ENCODE measurements at places on chromosomes 7 and 10.
A peak's percentile ranks its signal among the peaks of the same experiment; 100 is the strongest.

DNA sequence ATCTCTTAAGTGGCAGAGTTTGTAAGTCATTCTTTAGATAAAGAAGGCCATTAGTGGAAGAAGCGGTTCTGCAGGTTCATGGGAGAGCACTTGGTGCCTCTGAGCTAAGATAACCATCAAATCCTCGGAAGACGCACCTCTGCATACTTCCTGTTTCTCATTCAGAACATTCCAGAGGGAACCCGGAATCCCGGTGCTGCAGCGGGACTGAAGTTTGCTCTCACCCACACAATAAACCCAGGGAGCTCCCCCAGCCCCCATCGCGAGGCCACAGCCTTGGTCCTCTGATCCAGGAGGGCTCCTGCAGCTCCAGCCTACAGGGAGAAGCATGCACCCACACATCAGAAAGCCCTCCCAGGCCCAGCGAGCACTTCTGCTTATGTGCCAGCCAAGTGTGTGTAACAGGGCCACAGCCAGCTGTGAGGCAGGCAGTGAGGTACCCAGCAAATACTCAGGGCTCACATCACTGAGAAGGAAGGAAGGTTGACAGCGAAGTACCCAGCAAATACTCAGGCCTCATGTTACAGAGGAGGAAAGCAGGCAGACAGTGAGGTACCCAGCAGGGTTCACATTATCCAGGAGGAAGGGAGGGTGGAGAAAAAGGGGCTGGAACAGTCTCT is 142.4 kb downstream of the DIP2C start:
- no peak for DNase-seq

- no peak for DNase-seq
Measured at GRCh38 chr10:26698909-26699308, 1.4 kb downstream of the PDSS1 start.

GRCh38 chr7:129465080-129465479 is 30.8 kb downstream of the STRIP2 start:
- DNase-seq, result no peak

GRCh38 chr10:73168465-73168803 is 515 bp downstream of the FAM149B1 start:
- no peak for DNase-seq

DNA sequence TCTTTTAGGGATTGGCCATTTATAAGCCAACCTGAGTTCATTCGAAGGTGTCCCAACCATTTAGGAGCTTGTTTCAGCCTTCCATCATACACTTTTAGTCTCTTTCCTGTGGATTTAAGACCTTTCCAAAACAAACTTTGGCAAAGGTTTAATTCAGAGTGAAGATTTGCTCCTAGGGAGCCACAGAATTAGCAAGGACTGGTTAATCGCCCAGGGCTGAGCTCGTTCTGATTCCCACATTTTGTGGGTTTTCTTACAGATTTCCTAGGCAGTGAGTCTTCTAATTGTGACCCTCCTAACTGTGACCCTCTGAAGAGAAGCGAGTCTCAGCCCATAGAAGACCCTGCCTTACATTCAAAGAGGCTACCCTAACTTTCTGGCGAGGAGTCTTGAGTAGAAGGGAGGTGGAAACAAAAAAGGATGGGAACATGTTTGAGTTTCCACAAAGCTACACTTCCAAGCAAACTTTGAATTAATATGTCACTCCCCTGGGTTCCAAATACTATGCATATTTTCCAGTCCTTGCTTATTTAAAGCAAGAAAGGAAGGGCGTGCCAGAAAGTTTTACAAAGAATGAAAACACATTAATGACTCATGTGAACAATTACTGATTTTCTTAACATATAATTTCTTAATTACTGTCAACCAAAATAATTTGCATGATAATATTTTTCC is 118.3 kb downstream of the ARID5B start:
- DNase-seq, result no peak

DNA sequence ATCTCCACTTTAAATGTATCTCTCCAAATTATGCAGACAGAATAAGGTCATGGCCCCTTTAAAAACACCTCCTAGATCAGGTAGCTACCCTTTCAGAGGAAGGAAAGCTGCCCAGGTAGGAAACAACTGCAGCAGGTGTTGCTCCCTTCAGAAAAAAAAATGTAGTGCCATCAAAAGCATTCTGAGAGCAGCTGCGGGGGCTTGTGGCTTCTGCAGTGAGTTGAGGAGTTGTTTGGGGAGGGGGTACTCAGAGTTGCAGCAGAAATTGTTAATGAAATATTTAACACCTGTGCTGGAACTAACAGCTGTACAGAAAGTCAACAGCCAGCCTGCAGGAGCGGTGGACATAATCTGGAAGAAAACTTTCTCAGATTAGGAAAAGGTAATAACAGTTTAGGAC is 24.0 kb downstream of the CDHR3 start:
- peak; percentile 17 for DNase-seq

GRCh38 chr10:74297389-74298080 is 146.5 kb downstream of the ADK start:
- DNase-seq, result no peak

DNA sequence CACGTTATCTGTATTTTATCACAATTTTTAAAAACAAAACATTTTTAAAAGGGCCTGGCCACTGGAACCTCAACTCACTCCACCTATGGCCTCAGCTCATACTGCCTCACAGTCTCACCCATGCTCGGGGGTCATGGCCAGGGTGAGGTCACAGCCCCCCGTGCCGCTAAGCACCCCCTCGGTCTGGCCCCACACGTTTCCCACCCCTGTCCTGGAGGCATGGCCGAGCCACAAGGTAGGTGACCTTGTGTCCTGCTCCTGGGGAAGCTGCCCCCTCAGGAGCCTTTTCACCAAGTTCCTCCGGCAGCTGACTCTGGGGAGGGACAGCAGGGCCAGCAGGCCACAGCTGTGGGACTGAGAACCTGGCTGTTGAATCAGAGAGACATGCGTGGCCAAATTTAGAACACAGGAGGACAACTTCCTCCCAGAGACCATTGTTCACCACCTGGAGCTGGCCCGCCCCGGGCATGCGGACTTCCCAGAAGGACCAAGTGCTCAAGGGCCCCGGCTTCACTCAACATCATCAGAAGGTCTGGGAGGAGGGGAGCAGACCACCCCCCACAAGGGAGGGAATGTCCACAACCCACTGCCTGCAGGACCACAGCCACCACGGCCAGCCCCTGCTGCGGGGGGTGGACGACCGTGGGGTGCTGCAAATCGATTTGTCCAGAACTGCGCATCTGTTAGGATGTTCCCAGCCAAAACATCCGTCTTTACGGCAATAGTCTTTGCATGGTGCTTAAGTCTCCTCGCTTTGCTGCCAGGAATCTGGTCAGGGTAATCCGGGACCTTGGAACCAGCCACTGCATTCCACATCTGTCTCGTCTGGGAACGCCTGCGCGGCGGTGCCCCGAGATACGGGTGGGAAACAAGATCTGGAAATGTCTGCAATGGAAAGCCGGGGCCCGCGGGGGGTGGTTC is 48.6 kb upstream of the PDGFA start:
- no peak for DNase-seq

GRCh38 chr10:11869219-11869618 is 46.1 kb downstream of the PROSER2 start:
- no peak for DNase-seq

DNA sequence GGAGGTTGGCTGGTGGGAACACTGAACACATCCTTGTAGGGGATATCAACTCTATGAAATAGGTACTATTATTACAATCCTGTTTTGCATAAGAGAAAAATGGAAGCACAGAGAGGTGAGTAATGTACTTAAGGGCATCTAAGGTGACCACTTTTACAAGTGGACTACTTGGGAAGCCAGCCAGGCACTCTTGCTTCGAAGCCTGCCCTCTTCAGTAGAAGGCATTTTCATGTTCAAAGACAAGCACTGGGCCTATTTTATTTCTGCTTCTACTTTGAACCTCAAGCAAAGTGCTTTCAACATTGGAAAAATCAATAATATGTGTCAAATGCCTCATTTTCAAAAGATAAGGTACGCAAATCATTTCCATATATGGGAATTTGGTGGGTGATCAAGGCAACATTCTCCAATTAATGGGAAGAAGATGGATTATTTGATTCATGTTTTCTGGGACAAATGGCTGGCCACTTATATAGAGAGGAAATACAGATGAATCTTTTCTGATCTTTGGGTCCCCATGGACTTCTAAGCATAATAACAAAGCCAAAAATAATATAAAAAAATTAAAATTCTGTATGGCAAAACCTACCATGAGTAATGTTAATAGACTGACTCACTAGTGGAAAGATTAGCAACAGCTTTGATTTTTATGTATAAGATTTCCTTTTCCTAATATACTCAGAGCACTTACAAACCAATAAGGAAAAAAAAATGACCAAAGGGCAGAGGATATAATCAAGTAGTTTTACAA is 270.2 kb downstream of the FRMD4A start:
- DNase-seq, result no peak

DNA sequence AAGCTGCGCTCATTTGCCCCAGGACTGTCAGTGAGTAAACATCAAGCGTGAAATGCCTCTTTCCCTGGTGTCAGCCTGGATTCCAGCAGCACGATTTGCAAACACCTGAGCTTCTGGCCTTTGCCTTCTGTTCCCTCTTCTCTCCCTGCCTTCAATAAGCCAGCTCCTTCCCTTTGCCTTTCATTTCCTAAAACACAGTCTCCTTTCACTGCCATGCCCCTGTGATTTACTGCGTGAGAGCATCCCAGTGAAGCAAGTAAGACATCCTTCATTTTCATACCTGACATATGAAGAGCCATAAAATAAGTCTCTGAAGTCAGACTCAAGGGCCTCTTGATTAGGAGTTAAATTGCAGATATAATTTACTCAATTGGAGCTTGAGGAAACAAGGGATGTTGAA is 681.8 kb downstream of the TYW1 start:
- no peak for DNase-seq

DNA sequence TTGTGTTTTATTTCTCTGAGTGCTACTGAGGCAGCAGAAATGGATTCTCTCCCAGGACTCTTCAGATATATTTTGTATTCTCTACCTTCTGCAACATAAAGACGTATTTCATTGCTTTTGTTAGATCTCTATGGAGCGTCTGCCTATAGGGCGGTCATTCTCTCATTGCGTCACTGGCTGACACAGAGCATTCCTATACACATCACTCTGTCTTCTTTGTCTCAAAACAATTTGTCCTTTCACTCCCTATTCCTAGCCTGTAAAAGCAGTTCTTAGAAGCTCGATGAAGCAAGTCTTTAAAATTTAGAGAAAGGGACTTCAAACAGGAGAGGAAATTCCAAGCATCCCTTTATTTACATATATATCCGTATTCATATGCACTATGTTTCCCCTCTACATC is 120.6 kb downstream of the CPED1 start:
- no peak for DNase-seq

GRCh38 chr7:74202841-74203556 is 6.8 kb upstream of the LAT2 start:
- DNase-seq, result no peak

GRCh38 chr10:72089618-72090017 is 1.3 kb upstream of the SPOCK2 start:
- DNase-seq, result peak; percentile 31

DNA sequence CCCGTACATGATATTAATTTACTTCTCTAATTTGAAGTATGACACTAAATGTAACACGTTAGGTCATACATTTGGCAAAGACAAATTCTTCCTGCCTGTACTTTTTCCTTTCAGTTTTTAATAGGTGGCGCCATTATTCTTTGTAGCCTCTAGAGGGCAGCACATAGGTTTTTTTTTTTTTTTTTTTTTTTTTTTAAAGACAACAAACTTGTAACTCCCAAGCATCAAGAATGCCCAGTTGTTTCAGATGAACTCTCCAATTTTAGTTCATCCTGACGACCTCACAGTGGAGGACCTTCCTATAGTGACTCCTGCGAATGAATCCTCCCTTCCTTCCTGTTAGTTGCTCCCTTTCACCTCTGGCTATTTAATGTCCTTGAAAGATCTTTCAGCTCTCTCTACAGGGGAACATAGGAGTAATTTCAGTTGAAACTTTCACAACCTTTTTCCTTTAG is 139.3 kb upstream of the HDAC9 start:
- peak; percentile 47 for DNase-seq

DNA sequence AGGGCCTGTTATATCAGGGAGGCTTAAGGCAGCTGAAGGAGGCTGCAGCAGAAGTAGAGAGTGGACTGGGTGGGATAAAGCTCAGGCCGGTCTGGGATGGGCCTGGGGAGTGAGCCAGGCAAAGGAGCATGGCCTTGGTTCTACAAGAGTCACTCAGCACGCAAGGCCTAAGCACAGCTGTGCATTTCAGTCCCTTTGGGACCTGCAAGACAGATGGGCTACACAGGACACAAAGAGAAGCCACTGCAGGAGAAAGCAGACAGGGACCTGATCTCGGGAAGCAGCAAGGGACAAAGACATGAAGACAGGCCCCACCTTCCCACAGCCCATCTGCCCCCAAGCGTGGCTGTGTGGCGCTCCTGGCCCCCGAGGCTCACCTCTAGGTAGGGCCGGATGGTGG is 29.4 kb downstream of the RRP12 start:
- DNase-seq, result no peak

DNA sequence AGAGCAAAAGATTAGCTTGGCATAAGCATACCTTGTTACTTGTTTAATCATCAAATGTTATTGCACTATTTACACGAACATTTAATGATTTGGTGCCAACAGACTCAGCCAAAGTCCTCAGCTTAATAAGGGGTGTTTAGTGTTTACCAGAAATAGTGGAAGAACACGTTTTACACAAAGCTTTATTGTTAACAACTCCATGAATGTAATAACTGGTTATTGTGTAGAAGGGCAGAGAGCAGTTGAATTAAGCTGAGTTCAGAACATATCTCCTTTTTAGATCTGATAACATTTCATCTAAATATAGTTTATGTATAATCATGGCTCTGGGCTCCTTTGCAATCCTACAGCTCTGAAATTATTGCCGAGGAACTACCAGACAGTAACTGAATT is 99.1 kb downstream of the CABCOCO1 start:
- DNase-seq, result peak; percentile 31

GRCh38 chr10:92244796-92245195 is 46.1 kb downstream of the CPEB3 start:
- no peak for DNase-seq

DNA sequence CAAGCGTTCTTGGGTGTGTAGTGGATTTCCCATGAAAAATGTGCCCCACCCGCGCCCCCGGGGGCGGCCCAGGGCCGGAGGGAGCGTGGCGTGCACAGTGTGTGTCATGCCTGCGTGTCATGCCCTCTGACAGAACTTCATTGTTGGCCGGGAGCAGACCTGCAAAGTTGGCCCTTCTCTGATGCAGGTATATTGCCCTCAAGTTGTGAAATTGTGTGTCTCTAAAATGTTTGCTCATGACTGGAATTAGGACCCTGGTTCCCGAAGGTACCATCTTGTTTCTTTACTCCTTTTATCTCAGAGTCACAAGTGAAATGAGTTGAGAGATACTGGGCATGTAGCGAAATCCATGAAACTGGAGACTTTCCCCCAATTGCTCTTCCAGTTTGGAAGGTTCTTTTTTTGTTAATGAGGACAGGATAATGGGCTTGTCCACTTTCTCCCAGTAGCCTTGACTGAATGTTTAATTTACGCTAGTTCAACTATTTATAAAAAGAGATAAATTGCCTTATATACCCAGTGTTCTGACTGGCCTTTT is 26.2 kb downstream of the ADK start:
- peak; percentile 12 for DNase-seq

DNA sequence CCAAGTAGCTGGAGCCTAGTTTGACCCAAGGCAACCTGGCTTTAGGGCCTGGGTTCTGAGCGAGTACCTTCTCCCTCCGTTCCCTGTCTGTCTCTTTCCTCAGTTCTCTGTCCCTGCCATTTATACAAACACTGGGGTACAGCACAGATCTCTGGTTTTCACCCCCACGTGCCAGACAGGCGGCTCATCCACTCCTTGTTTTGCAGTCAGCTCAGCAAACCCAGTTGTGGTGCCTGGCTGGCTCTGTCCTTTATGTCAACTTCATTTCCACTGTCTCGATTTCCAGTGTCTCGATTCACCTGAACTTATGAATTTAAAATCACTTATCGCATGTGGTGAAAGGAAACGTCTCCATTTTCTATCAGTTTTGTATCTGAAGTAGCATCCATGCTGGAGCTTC is 230.8 kb downstream of the FRMD4A start:
- no peak for DNase-seq
